ENCODE measurements at places on chromosomes 4 and X. TPM values are rescaled to one million over a fixed set of nuclear protein-coding genes. Genes with fewer than 3 reads are reported as not detected.

GRCh38 chr4:1538096-1538410 lies 131.8 kb upstream of the NKX1-1 start:
- DNase-seq: no peak

GRCh38 chrX:46576458-46576857 lies 2.9 kb downstream of the CHST7 start:
- DNase-seq: no peak

DNA sequence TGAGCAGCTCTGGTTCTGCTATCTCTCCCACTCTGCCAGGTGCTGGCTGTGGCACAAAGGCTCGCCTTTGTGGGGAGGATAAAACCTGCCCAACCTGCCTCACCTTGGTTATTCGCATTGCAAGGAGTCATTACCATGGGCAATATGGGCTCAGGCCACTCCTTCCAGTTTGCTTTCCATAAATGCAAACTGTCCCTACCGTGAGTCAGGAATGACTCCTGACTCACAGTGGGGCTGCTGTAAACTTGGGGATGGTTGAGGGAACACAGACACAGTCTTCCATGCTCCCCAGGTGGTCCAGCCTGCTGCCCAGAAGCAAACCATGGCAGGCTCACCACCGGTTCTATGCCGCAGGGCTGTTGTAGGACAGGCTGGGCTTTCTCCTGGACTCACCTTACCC lies 36.1 kb downstream of the COQ2 start:
- no peak for DNase-seq

GRCh38 chrX:12974305-12974795 lies 560 bp upstream of the TMSB4X start:
- DNase-seq: no peak

- DNase-seq: no peak
Measured at GRCh38 chrX:29024871-29025270, 437.6 kb downstream of the IL1RAPL1 start.

GRCh38 chrX:38458071-38458470 lies 103.3 kb upstream of the TSPAN7 start:
- DNase-seq: no peak

GRCh38 chr4:135184715-135185114 lies 983.1 kb upstream of the PABPC4L start:
- no peak for DNase-seq

DNA sequence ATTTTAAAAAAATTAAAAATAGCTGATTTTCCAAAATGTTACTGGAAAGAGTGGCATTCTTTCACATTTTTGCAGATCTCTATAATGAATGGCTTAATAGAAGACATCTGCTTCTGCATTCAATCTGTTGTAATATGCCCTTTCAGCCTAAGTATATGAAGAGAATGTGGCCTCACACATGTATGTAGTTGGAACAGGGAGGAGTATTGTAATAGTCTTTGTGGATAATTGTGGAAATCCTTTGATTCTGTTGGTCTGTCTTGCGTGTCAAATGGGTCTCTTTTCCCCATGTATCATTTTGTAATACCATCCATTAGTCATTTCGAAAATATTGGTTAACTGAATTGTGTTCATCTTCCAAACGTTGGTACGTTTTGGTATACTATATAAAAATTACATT lies 11.6 kb downstream of the TXLNG start:
- DNase-seq: no peak

GRCh38 chrX:153687121-153688039 lies at the start of gene SLC6A8:
Gene SLC6A8 (plus strand): TSS chrX:153687926. CDS start chrX:153688575, 649 bp downstream.
- no peak for DNase-seq

- DNase-seq: no peak
Measured at GRCh38 chrX:37755025-37755424, 24.8 kb upstream of the CYBB start.

DNA sequence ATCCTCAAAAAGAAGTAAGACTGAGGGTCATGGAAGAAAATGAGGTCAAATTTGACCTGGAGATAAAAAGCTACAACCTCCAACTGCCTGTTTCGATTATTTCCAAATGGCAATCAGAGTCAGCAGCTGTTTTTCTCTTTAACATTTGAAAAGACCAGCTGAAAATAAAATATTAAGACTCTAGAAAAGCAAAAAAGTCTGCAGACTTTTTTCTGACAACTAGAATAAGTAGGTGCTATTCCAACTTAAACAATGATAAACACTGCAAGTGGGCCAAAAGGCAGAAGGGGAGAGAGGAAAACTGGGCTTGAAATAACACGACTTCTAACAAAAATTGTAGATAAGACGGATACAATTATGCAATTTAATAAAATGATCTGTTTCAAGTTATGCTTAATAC lies 110.4 kb downstream of the LRBA start:
- DNase-seq: no peak

DNA sequence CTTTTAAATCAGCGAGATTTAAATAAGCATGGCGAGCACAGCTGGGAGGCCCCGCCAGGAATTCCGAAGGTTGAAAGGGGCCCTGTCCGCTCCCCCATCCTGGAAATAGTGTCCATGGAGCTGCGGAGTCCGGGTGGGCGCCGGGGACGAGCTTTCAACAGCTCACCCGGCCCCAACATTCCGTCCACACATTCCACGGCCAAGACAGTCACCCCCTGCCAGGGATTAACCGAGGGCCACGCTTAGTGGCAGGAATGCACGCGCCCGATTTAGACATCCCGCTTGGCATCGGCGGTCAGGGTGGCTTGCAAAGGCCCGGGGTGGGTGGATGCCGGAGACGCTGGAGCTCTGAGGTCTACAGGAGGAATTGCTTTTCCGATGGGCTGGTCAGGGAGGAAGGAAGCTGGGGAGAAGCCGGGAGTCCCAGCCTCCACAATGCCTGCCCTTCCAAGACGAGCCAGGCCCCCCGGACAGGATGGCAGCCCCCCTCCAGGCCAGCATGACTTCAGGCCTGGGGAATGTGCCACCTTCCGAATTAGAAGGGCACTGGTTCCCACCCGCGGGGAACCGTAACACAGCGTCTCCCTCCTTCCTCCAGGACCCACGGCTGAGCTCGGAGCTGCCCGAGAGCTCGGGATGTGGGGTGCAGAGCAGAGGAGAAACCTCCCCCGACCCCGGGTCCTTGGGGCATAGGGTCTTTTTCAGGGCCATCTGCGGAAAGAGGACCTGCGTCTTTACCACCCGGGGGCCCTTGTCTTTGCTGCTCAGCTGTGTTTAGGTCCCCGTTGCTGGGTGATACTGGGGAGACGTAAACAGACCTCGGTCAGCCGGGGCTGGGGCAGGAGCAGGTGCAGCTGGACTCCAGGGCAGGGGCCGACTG lies 26.9 kb upstream of the PPP2R3B start:
- no peak for DNase-seq

DNA sequence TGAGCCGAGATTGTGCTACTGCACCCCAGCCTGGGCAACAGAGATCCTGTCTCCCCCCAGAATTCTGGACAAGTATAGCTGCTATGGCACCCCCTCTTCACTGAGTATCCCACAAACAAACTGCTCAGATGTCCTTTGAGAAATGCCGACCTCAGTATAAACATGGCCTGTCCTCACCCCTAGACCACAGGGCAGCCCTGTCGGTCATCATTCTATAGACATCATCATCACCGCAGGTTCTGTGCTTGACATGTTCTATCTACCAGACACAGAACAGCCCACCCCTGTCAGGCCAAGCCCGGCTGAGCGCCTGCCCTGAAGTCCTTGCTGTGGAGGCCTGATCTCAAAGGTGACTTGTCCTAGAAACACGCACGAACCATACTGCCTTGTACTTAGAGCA lies 232.9 kb downstream of the DHRSX start:
- DNase-seq: no peak

GRCh38 chrX:20857746-20858145 lies 516.5 kb upstream of the CNKSR2 start:
- no peak for DNase-seq

DNA sequence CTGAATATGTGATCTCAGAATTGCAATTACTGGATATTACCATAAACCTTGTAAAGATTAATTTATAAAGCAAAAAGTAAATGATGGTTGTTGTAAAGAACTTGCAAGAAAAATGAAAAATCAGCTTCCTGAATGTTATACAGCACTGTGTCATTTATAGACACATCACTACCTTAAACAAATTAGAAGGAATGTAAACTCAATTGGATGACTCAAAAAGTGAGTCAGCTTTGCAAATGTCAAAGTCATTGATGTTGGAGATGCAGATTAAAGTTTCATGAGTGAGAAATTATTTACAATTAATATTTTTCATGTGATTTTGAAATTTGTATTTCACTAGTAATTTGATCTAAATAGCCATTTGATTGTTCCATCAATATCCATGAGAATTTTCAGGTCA lies 193.2 kb downstream of the RAPGEF2 start:
- no peak for DNase-seq

DNA sequence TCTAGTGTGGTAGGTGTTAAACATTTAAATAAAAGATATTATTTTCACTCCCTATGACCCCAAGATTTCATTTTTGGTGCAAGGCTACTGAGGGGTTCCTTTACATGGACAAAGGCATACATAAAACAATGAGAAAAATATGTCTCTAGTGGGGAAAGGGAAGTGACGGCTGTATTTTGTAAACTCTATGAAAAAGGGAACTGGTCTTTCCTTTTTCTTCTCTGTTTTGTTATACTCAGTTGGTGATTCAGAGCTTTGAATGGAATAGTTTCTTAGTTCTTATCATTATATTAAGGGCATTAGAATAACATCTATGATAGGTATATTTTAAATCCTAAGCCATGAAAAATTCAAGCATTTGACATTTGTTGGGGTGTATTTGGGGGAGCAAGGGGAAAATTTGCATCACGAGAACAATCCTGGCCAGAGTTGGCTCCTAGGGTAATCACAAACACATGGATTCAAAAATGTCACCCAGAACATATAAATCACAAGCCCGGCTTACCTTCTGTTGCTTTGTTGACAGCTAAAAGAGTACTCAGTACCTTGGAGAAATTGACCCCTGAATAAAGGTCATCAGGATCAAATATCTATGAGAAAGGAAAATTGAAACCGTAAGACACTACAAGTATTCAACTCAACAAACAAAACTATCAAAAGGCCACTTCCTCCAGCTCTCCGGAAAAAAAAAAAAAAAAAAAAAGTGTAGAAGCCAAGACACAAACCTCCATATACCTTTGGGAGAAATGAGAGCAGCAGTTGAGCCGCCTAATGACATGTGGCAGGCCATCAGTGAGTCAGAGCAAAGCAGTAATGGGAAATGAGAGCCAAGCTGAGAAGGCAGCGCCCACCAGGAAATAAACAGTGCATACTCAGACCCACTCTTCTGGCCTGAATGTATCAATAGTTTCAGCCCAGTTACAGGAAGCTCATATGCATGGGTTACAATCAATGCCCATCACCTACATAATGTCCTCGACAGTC lies 33.4 kb downstream of the ARHGEF6 start:
- no peak for DNase-seq

DNA sequence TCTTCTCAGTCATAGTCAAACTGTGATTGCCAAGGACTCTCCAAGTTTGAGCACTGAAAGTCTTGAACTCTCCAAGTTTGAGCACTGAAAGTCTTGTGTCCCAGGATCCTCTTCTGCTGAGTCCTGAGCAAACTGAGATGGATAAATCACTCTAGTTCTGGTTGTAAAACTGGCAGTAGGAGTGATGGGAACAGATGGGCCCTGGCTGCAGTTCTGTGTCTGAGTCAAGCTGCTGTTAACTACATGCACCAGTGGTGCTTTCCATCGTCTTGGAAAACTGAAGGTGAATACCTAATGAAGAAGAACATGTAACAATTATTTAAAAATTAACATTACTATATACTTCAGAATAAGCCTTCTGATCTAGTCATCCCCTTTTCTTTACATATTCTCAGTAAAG lies 27.6 kb upstream of the KCNIP4 start:
- no peak for DNase-seq

- DNase-seq: no peak
Measured at GRCh38 chr4:951594-952468, 19.6 kb downstream of the TMEM175 start.

DNA sequence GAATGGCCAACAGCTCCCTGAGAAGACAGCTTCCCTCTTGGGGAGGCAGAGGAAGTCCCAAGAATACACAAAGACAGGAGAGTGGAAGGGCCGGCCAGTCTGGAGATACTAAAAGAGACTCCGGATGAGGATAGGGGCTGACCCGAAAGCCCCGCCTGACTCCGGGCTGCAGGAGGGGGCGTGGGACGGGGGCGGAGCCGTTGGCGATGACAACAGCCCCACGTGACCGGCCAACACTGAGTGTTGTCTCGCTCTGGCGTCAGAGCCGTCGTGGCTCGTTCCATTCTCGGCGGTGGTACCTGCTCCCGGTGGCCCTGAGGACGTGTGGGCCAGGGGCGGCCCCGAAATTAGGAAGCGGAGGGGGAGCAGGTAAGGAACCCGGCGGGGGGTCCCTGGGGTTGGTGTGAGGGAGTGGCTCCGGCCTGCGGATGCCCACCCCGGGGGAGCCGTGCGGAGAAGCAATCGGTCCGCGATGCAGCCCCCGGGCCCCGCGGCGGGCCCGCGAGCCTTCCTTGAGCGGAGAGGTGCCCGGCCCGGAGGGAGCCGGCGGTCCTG lies at the start of gene BEX4:
TSS of gene BEX4 (plus strand) at position 239 of the 555 bp plus-strand sequence. CDS start 1,046 bp downstream, outside the sequence.
- peak; percentile 52 for DNase-seq

- DNase-seq: no peak
Measured at GRCh38 chr4:169114341-169114974, 104.4 kb upstream of the CBR4 start.

DNA sequence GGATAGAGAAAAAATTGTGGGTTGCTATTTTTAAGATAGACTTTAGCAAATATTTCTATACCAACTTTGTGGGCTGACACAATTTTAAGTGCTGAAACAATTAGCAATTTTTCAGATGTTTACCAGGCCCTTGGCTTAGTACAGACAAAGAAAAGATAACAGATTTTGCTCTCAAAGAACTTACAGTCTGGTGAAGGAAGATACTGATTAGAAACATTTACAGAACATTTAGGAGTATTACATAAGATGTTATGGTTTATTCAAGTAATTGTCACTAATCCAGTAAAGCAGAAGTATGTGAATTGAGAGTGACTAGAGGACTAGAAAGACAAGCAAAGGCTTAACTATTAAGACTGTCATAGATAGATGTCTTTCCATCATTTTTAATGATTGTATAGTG lies 35.3 kb upstream of the NDUFC1 start:
- no peak for DNase-seq

DNA sequence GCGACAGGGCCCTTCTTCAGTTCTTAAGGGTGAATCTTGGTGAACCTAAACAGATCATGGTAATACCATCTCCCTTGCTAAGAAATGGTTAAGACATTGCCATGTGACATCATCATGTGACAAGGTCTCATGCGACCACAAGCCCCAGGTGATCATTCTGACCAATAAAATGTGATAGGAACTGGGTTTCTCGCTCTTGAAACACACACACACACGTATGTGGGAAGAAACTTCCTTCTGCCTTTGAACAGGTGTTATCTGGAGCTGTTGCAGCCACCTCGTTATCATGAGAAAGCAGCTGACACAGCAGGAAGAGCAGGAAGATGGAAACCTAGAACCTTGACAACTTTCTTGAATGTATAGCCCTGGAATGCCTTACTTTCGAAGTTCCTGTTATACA lies 10.2 kb downstream of the SOD3 start:
- no peak for DNase-seq

GRCh38 chr4:112329672-112330375 lies 32.7 kb downstream of the ALPK1 start:
- no peak for DNase-seq

- no peak for DNase-seq
Measured at GRCh38 chr4:124066595-124066994, 645.9 kb downstream of the ANKRD50 start.

Gene AWAT2
- polyA plus RNA-seq: not detected

Gene NAA11
- polyA plus RNA-seq: not detected

Gene UBQLN2
- 49.1 TPM for polyA plus RNA-seq

Gene SPINK2
- polyA plus RNA-seq: not detected

Gene EDA2R
- 1.9 TPM for polyA plus RNA-seq

Gene TCEAL5
- 21.7 TPM for polyA plus RNA-seq

Gene CCDC160
- 0.89 TPM for polyA plus RNA-seq

Gene NRK
- polyA plus RNA-seq: 20.4 TPM

Gene MAGEC2
- polyA plus RNA-seq: not detected

Gene TXK
- polyA plus RNA-seq: 3.9 TPM

Gene PFKFB1
- 0.78 TPM for polyA plus RNA-seq

Gene RASSF6
- polyA plus RNA-seq: 0.25 TPM

Measured in left renal pelvis (tissue), 4 donors.